Activated CD4-positive, alpha-beta T cell treated with anti-CD3 and anti-CD28 coated beads, Interleukin-10, Interleukin-2, amounts not matched to agents 100 ng/mL and 50 ng/mL, durations not matched to agents 16 hours and 8 hours (primary cell): ENCODE measurements at places on chromosomes 6 and 20.

GRCh38 chr6:98486057-98486456 is 348.3 kb upstream of the POU3F2 start:
- no peak for DNase-seq

DNA sequence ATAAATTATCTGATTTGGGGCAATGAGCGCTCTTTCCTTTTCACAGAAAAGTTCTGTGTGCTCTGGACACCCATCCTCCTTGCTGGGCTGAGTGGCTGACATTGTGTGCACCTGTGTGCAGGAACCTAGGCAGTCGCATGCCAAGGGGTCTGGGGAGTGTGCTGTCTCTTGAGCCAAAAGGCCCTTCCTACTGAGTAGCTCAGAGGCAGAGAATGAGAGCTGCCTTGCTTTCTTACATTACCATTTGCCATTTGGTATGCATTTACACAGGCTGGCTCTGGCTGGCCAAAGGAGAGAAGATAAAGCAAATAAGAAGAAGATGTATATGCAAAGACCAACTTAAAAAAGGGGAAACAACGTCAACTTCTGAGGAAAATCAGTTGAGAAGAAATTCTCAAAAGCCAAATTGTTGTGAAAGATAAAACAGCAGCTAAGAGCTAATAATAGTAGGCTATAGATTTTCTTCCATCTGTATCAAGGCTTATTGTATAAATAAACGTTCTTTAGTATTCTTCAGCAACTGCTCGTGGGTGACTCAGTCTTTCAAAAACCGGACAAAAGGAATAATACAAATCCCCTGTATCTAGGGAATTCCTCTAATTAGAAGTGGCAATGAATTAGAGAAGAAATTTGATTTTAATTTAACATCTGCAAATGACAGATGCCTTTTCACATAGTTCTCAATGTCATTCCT is 121.9 kb downstream of the INSM1 start:
- DNase-seq, result no peak

DNA sequence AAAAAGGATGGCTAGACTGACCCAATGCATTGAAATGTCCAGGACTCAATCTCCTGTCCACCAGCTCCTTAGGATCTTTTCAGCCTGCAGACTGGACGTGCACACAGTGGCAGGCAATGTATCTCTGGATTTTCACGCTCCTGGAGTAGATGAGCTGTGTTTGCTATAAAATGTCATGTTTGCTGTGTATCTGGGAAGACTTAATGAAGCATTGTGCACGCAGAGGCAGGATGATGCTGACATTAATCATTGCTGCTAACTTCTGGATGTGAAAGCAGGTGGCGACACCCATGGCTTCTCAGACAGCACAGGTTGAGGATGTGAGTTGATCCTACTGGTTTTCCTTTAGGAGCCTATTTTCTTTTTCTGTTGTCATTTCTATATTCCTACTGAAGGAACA is 133.1 kb upstream of the PCSK2 start:
- DNase-seq, result no peak

DNA sequence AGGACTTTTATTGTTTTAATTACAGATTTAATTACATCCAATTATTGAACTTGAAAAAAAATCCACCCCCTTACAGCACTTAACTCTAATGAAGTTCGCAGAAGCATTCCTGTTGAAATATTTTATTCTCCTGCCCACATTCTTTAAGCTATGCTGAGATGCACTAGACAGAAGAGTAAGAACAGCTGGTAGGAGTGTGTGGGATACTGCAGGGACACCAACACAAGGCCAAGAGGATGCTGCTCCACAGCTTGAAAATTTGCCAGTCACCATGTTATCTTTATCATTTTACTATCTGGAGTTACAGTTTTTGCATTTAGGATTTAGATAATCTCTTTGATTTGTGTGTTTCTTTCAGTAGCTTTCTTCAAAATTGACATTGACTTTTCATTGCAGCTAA is 180.7 kb downstream of the EPHA7 start:
- no peak for DNase-seq

DNA sequence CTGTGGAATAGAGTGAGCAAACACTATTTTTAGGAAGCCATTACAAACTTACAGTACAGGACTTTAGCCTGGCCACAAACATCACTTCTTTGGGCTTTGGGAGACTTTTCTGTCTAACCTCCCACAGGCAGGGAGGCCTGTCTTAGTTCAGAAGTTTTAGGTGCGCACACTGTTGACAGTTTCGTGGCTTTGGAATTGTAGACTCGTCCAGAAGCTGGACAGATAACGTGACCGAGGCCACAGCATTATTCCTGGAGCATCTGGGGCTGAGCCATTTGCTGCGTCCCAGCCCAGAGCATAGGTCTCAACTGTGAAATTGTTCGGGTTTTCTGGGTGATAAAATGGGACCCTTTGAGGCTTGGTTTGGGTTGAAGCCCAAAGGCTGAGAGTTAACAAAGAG is 53.8 kb downstream of the NDUFAF5 start:
- DNase-seq, result no peak

- DNase-seq, result no peak
Observed at GRCh38 chr6:155970876-155971708, 515.5 kb upstream of the NOX3 start.

DNA sequence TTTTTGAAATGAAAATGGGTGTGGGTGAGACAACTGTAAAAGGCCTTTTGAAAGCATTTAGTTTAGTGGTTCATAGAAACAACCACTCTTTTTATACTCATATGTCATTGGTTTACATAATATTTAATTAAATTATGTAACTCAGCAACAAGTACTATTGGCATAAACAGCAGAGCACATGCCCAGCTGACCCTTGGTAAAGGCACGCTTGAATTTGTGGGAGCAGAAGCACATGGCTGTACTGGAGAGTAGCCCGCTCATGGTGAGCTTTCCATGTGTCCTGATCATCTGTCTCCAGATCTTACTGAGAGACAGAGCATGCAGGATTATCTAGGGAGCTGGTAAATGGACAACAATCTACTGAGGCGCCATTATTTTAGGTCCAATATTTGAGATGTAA is 17.1 kb upstream of the KLHL31 start:
- no peak for DNase-seq

- DNase-seq, result no peak
Observed at GRCh38 chr6:159555082-159555875, 137.8 kb downstream of the SOD2 start.

GRCh38 chr6:104638841-104639290 is 220.9 kb downstream of the HACE1 start:
- no peak for DNase-seq

- no peak for DNase-seq
Observed at GRCh38 chr20:51271931-51272330, 249.0 kb upstream of the KCNG1 start.

DNA sequence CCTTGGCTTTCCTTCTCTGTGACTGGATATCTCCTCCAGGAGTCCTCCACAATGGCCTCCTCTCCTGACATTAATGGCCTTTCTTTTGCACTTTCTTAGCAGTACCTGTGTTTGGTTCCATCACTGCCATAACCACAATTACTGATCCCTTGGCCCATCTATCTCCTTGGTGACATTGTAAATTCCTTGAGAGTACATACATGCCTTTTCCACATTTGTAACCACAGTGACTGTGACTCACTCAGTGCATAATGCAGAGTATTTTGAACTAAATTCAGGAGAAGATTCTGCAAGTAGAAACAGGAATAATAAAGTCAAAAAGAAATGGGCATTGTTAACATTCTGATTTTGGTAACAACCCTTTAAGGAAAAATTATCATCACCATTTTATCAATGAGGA is 197.2 kb upstream of the SOX4 start:
- DNase-seq, result no peak

- DNase-seq, result no peak
Observed at GRCh38 chr20:56815796-56816195, 186.7 kb downstream of the TFAP2C start.

- no peak for DNase-seq
Observed at GRCh38 chr6:106988664-106989063, 14.1 kb upstream of the CD24 start.

DNA sequence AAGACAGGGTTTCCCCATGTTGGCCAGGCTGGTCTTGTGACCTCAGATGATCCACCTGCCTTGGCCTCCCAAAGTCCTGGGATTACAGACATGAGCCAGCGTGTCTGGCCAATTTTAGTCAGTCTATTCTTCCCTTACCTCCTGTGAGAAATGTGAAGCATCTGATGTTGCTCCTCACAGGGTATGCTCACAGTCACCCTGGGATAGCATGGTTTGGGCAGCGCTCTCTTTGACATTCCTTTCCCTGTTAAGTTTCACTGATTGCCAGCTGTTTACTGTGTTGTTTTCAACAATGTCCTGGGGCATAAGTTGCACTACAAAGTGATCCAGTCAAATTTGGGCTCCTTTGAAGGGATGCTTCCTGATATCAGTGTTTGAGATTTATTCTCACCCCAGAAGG is 13.1 kb downstream of the CDC5L start:
- DNase-seq, result no peak

GRCh38 chr6:134238960-134239795 is 78.7 kb downstream of the SGK1 start:
- DNase-seq, result no peak

- no peak for DNase-seq
Observed at GRCh38 chr6:51028276-51028675, 209.6 kb downstream of the TFAP2B start.

- peak; percentile 16 for DNase-seq
Observed at GRCh38 chr6:53109612-53110011, 39.0 kb downstream of the GCM1 start.

GRCh38 chr6:11785415-11785773 is 6.8 kb upstream of the ADTRP start:
- DNase-seq, result peak; percentile 86

GRCh38 chr6:15340775-15341174 is 94.9 kb downstream of the JARID2 start:
- no peak for DNase-seq

DNA sequence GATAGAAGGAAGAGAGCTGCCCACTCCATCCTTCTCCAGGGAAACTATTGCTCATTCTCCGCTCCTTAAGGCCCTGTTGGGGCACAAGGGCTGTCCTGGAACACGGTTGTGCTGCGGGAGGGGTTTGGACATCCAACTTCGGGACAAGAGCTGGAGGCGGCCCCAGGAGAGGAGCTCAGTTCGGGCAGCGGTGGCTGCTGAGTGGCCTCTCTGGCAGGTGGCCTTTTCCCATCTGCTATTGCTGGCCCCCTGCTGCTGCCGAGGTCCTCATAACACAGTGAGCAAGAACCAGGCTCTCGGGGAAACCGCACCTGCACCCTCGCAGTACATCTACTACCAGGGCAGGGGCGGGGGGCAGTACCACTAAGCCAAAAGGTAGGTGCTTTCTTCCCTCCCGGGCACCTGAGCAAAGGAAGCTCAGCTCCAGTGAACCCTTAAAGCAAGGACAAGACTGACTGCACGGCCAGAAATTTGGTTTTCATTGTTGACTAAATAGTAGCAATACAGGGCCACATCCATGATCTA is 63.7 kb downstream of the PSMG4 start:
- DNase-seq, result no peak

- no peak for DNase-seq
Observed at GRCh38 chr20:2485661-2486060, 15.1 kb upstream of the SNRPB start.

DNA sequence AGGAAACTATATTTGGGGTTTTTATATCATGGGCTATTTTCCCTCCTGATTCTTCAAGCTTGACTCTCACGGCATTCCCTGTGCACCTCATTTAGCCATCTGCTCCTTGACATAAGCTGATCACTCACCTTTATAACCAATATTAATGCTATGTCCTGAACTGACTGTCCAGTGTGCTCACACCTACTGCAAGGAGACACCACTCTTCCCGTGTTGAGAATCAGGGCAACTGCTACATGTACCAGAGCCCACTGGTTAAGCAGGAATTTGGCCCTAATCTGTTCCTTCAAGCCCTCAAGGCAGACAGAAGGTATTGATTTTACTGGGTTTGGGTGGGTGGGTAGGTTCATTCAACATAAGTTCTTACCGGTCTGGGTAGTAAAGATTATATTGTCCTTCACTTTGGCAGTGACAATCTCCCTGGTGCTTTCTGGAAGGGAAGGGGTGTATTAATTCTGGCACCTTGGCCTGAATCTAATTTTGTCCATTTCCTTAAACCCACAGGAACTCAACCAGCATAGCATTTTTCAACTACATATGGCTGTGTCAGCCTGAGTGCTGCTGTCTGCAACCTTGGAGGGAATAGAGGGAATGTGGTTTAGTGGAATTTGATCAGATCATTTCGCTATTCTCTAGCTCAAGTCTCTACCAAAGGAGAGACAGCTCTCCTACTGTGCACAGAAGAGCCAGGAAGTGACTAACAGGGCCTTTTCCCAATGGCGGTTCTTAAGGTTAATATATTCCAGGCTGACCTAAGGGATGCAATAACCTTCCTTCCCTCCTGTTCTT is 293.2 kb downstream of the BTBD9 start:
- DNase-seq, result no peak

- no peak for DNase-seq
Observed at GRCh38 chr6:29647927-29648642, 8.8 kb upstream of the MOG start.

DNA sequence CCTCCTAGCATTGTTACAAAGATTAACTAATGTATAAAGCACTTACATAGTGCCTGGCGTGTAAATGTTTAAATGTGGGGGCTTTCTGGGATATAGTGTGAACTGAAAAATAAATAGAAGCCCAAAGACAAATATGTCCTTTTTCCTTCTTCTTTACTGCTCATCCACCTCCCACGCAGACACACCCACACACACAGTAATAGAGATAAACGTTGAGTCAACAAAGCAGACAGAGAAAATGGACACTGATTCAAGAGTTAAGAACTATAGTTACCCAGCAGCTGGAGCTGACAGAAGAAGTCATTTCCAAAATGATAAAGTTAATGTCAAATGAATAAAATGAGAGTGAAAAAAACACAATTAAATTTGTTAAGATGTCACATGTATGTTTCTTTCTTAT is 68.3 kb downstream of the FHL5 start:
- no peak for DNase-seq

DNA sequence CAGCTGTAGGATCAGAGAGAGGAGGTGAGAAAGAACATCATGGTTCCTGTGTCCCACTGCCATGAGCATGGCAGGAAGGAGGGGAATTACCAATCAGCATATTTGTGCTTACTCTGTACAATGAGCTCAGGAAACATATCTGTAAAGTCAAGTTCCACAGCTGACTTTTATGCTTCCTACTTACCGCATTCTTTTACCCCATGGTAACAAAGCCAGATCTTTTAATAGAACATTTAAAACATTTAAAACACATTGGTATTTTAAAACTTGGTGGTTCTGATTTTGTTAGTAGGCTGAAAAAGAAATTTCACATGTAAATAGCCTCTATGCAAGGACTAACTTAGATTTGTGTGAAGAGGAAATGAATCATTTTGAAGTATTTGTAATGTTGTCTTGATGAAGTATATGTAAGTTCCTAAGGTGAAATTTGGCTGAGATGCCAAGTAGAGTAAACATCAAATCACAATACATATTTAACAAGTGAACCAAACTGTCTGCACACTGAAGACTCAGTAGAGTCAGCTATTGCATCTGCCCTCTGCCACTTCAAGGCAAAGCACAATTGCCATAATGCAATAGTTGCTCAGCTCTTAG is 114.7 kb downstream of the GJA10 start:
- peak; percentile 79 for DNase-seq

GRCh38 chr6:73983367-73983766 is 287.4 kb downstream of the CD109 start:
- DNase-seq, result no peak

- no peak for DNase-seq
Observed at GRCh38 chr6:14723535-14724086, 522.3 kb upstream of the JARID2 start.

GRCh38 chr20:43415661-43416430 is 41.9 kb upstream of the SRSF6 start:
- DNase-seq, result no peak
